ENCODE measurements at places on chromosomes 4 and X. TPM values are rescaled to one million over a fixed set of nuclear protein-coding genes. Genes with fewer than 3 reads are reported as not detected.

The TAPT1 gene
- total RNA-seq = 46.1 TPM

The TEX11 gene
- total RNA-seq = not detected

The SMAD1 gene
- 37.6 TPM for total RNA-seq

The GSX2 gene
- total RNA-seq = 3.2 TPM
